ENCODE measurements at places on chromosomes 6 and 20.

DNA sequence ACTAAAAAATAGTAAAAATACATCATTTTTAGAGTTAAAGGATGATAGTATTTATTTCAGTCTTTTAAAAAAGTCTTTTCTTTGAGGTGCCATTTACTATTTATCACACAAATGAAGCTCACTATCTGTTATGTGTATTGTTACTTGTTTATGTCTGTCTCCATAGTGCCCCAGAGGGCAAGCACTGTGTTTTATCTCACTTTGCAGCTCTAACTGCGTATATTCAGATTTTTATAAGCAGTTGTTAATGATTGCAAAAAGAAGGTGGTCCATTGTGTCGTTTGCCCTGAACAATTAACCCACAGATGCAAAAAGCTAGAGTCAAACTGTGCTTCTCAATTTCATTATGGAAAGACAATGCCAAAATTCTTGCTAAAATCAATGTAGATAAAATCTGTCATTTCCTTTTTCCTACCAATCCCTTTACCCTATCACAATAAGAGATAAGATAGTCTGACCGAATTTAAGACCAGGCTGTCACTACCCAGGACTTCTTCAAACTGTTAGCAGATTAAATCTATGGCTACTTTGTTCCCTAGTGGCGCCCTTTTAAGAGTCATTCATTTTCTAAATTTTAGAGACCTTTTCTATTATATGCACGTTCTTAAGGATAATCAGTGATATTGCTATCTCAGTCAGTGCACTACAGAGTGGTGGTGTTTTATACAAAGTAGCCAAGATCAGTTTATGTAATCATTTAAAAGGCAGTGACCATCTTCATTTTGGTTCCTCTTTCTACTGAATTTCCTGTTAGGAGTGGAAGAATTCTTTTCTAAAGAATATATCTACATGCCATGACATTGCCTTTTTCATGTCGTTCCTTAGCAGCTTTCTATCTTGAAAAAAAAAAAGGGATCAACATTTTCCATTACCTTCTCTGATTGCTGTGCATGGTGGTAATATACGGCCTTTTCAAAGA, 133.1 kb upstream of the PRDM1 start:
- no peak for DNase-seq

- no peak for DNase-seq
These were observed 186.7 kb downstream of the TFAP2C start for GRCh38 chr20:56815796-56816195.

DNA sequence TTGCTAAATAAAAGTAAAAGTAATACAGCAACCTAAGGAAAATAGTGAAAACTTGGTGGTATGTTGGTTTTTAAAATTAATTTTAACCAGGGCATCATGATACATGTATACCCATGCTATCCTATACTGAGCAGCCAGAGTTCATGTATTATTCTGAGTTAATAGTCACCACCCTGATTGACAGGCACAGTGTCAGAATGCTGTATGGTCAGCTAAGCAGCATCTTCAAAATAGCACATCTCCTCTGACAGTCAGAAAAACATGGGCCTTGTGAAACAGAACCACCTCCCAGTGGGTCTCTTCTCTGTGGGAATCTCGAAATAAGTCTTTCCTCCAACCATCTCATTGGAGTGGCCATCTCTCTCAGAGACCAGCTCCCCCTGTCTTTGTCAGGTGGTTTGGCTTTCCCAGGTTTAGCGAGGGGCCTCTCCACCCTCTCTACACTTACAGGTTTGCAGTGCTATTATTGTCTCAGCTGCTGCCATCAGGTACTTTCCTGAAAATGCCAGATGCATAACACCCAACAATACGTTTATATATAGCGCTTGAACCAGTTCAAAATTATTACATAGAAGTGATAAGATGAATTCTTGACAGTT, 47.1 kb upstream of the RNF8 start:
- no peak for DNase-seq

- DNase-seq: no peak
These were observed 109.0 kb downstream of the PRND start for GRCh38 chr20:4830696-4831095.

DNA sequence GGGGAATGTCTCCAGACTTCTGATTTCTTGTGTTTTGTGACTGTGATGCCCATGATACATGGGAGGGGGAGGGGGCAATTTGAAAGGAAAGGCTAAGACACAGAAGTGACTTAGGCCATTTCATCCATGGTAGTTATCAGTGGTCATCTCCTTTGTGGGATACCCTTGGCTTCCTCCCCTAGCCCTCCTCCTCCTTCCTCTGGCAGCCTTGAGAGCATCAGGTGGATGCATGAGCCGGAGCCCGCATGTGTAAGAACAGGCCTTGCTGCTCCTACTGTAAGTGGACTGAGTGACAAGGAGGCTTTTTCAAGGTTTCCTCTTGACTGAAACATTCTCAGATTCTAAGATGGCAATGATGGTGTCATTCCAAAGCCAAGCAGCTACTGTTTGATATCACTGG, 874 bp downstream of the CD83 start:
- no peak for DNase-seq

DNA sequence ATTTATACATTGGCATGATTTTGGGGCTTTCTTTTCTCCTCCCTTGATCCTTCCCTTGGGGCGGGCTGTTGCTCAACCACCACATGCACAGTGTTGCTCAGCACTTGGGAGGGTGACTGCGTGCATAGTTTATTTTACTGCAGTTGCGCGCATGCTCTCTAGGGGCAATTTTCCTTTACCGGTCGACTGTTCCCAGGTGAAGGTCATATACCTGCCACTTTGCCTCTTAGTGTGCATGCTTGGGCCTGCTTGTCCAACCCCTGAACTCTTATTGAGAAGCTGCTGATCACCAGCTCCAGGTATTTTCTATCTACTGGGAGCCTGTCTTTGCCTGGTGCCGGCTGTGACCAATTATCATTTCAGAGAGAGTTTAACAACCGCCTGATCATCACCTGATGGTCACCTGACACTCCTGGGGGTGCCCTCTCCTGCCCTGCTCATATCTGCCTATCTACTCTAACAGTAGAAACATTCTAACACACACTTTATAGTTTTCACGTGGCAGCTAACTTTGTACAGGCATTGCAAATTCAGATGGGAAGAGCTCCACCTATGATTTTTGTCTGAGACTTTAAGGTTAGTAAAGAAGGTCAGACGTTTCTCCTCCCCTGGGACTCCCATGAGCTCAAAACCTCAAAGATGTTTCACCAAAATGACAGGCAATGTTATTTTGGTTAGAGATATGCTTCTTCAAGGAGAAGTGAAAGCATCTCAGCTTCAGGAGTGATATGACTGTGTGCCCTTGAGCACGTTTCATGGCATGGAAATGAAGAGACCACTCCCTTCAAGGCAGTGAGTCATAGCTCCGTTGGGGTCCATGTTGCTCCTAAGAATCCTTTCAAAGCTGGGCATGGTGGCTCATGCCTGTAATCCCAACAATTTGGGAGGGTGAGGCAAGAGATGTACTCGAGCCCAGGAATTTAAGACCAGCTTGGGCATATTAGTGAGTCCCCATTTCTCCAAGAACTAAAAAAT, 227.5 kb upstream of the MYLIP start:
- peak; percentile 9 for DNase-seq

DNA sequence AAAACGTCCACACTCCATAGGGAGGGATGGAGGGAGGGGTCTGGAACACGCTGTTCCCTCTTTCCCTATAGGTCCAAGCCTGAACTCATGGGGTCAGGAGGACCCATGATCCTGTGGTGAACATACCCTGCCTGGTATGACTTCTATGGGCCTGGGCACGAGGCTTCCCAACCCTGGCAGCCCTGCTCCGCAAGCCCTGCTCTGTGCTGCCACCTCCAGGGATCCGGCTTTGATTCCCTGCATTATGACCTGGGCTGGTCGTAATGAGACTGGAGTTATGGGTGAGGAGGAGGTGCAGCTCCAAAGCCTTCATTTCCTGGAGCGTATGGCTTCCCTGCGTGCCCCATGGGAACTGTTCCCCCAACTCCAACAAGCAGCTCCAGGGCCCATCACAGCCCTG, 54.9 kb downstream of the CDH22 start:
- no peak for DNase-seq

- no peak for DNase-seq
These were observed 76.9 kb upstream of the CCN2 start for GRCh38 chr6:132028029-132028428.

DNA sequence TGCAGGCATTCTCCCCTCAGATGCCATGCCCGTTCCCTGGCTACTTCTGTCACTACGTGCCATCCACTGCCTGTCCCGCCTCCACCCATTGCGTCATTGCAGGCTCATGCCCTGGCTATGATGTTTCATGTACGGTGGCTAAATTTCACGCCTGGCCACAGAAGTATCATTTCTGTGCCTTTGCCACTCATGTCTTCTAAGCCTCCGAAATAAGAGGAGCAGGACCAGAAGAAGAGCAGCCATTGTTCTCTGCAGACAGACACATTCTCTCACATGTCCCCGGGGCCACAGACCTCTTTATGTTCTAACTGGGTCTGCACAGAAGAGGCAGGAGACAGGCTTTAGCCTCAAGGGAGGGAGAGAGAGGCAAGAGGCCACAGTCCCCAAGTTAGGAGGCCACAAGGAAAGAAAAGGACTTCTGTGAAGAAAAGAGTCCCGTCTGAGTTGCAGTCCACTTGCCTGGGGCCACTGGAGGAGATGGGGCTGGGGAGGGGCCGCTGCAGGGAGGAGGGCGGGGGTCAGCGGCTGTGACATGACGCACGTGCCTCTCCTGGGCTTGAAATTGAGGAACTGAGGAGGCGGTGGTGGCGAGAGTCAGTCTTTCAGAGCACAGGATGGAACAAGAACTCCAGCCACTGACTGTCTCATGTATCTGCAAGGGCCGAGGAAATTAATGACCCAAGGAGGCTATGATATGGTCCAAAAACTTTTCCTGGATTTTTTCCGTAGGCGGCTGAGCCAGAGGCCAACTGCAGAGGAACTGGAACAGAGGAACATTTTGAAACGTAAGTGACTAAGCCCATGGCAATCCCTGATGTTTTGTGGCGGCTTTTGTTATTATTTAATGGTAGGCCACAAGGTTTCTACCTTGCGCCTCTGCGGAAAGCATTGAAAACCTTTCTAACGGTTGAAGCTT, 55.9 kb downstream of the TBC1D7 start:
- peak; percentile 22 for DNase-seq

DNA sequence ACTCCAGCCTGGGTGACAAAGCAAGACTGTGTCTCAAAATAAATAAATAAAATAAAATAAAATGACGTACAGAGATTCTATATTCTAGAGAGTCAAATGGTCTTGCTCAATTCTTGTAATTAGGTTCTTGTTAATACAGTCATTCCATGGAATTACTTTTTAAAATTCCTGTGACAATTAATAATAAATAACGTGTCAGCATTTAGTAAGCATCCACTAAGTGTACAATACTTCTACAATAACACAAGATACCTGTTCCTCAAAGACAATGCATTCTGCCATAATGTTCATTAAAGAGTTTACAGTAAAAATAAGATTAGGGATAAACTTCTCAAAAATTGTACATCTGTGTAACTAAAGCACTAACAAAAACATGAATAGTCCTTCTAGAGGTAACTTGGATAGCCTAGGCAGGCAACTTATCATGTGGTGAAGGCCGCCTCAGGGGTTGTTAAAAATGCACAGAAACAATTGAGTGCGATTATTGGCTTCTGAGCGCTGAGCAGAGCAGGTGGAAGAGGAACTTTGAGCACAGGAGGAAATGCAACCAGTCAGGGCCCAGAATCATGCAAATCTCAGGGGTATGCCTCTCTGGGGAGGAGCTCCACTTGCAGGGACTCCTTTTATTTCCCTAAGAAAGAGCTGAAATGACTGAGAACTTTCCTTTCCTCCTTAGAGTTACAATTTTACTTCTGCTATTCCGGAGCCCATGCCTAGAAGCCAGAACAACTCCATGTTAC, 37.1 kb downstream of the QRSL1 start:
- no peak for DNase-seq

DNA sequence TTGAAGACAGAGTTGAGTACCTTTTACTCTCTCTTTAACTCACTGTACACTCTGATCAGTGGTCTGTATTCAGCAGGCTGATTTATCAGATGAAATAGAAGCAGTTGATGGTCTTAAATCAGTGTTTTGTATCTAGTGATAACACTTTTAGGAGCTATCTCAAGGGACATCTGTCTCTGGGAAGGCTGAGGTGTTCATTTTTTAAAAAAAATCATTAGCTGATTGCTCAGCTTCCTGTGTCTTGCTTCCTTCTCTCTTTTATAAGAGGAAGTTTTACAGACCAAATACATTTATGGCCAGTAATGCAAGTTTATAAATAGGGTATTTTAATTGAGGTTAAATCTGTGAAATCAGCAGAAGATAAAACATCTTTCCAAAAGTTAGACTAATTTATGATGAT, 12.0 kb upstream of the CCDC170 start:
- DNase-seq: no peak

- DNase-seq: no peak
These were observed 11.3 kb downstream of the ZMYND8 start for GRCh38 chr20:47345214-47345613.

DNA sequence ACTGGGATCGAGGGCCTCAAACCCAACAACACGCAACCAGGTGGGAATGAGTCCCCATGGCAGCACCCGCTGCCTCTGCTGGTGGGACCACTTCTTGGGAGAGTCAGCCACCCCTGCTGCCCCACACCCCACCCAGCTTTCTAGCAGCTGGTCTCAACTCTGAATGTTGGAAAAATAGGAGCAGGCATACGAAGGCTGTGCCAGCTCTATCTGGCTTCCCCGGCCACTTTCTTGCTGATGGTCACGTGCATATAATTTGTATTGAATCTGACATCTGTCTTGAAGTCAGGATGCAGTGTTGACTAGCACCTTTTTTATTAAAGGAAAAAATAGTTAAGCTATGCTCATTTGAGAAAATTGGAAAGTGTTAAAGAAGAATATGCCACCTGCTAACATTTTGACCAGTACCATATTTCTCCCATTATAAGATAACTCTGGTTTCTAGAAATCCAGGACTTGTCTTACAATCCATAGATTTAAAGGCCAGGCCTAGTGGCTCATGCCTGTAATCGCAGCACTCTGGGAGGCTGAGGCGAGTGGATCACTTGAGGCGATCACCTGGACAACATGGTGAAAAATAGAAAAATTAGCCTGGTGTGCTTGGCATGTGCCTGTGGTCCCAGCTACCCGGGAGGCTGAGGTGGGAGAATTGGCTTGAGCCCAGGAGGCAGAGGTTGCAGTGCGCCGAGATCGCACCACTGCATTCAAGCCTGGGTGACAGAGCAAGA, 26.9 kb upstream of the MAPRE1 start:
- DNase-seq: no peak

DNA sequence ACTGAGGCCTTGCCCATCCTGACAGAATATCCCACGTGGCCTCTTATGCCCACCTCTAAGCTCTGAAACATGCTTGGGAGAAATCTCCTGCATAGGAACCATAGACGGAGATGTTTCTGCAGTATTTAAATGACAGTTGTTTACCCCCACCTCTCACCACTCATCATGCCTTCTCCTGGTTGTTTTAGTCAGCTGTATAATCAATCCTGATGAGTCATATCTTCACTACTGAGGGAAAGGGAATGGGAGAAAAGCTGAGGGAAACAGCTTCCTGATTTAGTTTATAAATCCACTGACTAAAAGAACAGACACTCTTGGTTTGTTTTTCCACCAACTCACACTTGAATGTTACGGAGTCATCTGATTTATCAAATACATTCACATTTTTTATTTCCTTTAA, 113.2 kb upstream of the TENT5A start:
- no peak for DNase-seq

Measured in CD4-positive, alpha-beta T cell treated with Interleukin-21 for 1 hour (primary cell).